Effector CD4-positive, alpha-beta T cell (primary cell): ENCODE measurements at places on chromosomes 5 and 9.

GRCh38 chr9:88051138-88051537 lies 76.8 kb upstream of the CDK20 start:
- DNase-seq = no peak

GRCh38 chr9:32463500-32464293 lies 62.3 kb downstream of the RIGI start:
- DNase-seq = no peak

DNA sequence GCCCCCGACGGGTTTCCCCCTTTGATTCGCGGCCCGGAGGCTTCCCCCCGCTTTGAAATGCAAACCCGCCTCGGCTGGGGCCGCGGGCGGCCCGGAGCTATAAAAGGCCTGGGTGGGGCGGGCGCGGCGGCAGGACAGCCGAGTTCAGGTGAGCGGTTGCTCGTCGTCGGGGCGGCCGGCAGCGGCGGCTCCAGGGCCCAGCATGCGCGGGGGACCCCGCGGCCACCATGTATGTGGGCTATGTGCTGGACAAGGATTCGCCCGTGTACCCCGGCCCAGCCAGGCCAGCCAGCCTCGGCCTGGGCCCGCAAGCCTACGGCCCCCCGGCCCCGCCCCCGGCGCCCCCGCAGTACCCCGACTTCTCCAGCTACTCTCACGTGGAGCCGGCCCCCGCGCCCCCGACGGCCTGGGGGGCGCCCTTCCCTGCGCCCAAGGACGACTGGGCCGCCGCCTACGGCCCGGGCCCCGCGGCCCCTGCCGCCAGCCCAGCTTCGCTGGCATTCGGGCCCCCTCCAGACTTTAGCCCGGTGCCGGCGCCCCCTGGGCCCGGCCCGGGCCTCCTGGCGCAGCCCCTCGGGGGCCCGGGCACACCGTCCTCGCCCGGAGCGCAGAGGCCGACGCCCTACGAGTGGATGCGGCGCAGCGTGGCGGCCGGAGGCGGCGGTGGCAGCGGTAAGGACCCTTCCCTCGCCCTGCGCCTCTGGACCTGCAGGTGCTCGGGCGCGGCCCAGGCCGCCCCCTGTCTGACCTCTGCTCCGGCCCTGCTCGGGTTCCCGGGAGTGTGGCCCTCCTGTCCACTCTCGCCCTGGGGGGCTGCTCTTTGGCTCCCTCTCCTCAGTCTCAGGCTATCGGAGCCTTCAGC lies at the start of gene CDX1:
CDX1 (plus strand) TSS at position 129 of the 862 bp plus-strand sequence; CDS start at position 228, 99 bp downstream.
- DNase-seq = no peak

- no peak for DNase-seq
These were observed 70.0 kb downstream of the F2RL2 start for GRCh38 chr5:76553251-76553650.

- no peak for DNase-seq
These were observed 97.4 kb upstream of the TRIM32 start for GRCh38 chr9:116589392-116590354.

GRCh38 chr5:13660072-13660471 lies 284.4 kb downstream of the DNAH5 start:
- no peak for DNase-seq

GRCh38 chr5:122760236-122760635 lies 14.6 kb upstream of the SNX2 start:
- DNase-seq = no peak

- no peak for DNase-seq
These were observed 188.9 kb downstream of the SLIT3 start for GRCh38 chr5:169112016-169112415.

DNA sequence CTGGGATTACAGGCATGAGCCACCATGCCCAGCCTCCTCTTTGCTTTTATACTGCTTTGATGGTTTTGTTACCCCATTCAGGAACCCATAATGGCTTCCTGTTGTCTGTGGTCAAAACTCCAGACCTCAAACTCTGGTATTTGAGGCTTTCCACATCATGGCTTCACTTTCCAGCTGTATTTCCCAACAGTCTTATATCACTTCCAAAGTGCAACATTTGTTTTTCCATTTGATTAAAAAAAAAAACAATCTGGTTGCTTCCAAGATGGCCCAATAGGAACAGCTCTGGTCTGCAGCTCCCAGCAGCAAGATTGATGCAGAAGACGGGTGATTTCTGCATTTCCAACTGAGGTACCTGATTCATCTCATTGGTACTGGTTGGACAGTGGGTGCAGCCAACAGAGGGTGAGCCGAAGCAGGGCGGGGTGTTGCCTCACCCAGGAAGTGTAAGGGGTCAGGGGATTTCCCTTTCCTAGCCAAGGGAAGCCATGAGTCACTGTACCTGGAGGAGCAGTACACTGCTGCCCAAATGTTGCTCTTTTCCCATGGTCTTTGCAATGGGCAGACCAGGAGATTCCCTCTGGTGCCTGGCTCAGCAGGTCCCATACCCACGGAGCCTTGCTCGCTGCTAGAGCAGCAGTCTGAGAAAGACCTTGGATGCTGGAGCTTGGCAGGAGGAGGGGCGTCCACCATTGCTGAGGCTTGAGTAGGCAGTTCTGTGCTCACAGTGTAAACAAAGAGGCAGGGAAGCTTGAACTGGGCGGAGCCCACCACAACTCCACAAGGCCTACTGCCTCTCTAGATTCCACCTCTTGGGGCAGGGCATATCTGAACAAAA lies 458.4 kb downstream of the KDM4C start:
- DNase-seq = no peak

DNA sequence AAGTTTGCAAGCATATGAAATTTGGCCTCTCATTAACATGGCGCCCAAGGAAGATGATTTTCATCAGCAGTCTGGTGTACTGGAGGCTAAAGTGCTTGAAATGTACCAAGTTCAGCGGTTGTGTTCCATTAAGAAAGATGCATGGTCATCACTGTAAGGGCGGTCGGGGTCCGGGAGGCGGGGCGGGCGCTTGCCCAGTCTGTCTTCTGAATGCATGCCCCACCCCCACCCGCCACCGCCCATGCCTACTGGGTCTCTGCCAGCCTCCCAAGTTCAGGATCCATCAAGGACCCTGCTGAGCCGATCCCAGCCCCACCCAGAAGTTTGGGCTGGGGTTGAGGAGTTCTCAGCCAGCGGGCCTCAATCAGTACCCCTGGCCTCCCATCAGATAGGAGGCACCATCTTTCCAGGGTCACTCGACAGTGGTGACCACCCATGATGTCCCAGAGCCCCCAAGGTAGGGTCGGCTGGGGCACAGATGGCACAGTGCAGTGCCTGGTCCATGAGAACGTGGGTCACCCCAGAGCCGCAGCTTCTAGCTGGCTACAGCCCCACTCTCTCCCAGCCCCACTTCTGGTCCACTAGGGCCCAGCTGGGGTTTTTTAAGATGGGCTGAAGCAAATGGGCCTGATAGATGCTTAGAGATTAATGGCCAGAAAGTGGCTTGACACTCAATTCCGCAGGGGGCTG lies 24.4 kb upstream of the PRDM12 start:
- DNase-seq = no peak

- peak; percentile 38 for DNase-seq
These were observed 35.6 kb downstream of the CD180 start for GRCh38 chr5:67160985-67161384.

DNA sequence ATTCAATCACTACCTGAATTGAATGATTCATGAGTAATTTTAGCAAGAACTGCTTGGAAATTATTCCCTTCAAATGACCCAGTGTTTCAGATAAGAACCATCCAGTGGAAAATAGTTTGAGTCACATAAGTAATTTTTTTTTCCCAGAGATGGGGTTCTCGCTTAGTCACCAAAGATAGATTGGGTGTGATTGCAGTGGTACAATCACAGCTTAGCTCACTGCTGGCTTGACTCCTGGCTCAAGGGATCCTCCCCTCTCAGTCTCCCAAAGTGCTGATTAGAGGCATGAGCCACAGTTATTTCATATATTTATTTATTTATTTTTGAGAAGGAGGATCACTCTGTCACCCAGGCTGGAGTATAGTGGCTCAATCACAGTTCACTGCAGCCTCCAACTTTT lies 574.5 kb upstream of the ARRDC3 start:
- no peak for DNase-seq

GRCh38 chr5:158869092-158869491 lies 230.6 kb downstream of the EBF1 start:
- DNase-seq = no peak
